HS-5 (cell line): ENCODE measurements at places on chromosomes 4 and X.

DNA sequence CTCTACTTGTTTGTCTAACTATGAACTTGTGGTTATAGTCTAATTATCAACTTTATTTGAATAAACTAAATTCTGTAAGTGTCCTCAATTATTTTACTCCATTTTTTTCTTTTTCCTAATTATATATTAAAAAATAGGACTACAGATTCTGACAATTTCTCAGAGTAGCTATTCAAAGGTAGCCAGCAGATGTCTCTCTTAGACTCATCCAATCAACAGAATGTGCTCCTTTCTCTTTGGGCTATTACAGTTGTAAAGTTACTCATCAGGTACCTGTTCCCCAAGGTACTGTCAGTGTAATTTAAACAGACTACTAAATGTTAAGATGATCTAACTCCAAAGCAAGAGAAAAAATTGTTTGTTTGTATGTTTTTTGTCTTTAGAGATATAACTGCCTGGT lies 248.6 kb downstream of the PCDH18 start:
- DNase-seq: no peak

DNA sequence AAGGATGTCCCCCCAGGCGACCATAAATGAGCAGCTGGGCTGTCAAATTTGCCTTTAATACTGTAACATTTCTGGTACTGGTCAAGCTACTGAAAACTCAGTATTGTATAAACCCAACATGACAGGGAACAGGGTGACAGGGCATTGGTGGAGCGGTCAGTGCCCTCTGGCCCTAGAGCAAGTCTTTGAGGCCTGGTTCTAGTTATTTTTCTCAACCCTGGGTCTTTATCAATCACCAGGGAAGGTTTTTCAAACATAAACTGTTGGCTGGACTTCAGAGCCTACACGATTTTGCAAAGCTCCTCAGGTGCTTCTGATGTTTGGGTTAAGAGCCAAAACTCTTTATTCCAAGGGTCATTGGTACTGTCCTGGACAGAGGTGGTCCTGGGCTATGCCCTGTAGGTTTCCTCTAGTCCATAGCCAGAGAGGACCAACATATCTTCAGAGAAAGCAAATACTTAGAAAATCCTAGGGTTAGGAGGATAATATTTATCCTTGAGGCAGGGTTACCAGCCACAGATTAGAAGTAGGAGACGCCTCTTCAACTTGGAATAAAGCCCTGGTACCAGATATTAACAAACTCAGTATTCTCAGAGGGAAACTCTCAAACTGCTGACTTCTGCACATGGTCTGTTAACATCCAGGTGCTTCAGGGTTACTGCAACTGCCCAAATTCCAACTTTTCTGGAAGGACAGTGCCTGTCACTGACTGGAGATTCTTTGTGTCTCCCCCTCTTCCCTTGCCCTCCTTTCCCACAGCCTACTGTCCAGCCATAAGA lies 26.7 kb upstream of the ADH7 start:
- DNase-seq: no peak

DNA sequence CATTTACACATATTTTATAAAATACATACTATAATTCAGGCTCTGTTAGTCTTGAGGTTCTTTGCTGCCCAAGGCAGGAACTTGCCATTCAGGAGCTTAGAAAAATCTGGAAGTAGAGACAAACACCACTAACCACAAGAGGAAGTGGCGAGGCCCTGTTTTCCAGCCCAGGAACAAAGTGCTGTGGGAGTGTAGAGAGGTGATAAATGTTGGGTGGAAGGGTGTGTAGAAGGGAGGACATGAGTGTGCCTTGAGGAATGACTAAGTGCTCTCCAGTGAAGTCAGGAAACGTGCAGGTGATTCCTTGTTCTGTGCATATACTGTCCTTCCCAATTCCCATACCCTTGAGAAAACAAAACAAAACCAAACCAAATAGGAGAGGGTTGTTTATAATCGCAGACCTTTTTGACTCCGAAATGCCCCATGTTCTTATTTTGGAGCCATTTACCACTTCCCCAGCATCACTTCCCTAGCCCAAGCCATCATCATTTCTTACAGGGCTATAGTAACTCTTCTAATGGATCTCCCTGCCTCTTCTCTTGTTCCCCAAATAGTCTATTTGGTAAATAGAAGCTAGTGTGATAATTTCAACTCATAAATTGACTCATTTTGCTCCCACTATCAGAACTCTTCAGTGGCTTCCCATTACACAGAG lies 83.2 kb downstream of the GPAT3 start:
- no peak for DNase-seq

DNA sequence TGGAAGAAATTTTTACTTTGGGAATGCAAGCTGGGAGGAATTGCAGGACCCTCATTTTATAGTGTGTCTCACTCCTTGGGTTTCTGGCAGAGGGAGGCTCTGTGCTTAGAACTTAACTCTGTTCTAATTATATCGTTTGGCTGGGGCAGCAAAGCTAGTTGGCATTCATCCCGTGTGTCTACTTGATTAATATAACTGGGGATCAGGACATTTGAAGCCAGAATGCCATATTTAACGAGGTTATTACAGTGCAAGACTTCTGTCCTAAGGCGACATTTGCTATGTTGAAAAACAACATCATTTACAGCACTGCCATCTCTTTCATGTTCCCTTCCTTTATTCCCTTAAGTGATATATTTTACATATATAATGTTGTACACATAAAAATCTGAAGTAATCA lies 179.1 kb upstream of the TBC1D9 start:
- no peak for DNase-seq

DNA sequence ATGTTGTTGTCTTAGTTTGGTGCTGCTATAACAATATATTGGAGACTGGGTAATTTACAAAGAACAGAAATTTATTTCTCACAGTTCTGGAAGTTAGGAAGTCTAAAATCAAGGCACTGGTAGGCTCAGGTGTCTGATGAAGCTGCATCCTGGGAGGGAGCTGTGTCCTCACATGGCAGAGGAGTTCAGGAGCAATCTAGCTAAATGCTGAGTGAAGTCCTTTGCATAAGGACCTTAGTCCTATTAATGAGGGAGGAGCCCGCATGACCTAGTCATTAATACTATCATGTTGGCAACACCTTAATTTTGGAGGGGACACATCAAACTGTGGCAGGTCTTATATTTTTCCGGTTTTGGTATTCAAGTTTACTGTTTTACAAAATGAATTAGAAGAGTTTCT lies 36.0 kb upstream of the NSUN7 start:
- no peak for DNase-seq

DNA sequence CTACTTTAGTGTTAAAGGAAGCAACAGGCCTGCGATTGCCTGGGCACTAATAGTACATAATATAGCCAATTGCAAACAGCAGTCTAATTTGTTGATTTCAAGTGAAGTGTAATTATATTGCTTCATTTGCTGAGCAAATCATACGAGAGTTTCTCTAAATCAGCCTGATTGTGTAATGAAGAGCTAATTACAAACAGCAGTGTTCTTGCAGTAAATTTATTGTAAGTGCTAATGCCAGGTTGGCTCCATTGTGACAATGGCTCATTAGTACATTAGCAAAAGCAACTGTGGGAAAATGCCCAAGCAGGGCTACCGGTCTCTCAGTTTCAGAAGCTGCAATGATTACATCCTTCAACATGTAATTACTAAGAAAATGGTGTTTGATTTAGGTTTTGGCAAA lies 591.5 kb downstream of the GALNTL6 start:
- no peak for DNase-seq
